Activated CD8-positive, alpha-beta memory T cell treated with anti-CD3 and anti-CD28 coated beads for 4 hours (primary cell): ENCODE measurements at places on chromosomes 5 and 9.

GRCh38 chr5:67003935-67004729 lies 192.5 kb downstream of the CD180 start:
- DNase-seq = peak; percentile 71

DNA sequence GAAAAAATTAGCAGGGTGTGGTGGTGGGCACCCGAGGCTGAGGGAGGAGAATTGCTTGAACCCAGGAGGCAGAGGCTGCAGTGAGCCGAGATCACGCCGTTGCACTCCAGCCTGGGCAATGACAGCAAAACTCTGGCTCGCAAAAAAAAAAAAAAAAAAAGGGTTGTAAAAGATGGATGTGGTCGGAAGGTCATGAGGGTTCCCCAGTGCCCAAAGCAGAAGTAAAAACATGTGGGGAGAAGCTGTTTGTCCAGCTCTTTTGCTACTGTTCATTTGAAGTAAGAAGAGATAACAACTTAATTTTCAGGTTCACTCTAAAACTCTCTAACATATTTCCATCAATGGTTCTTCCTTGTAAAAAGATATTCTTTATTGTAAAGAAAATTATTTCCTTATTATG lies 57.1 kb upstream of the GOLPH3 start:
- DNase-seq = no peak

- no peak for DNase-seq
Observed at GRCh38 chr9:30524311-30524710, 1860.1 kb upstream of the ACO1 start.

DNA sequence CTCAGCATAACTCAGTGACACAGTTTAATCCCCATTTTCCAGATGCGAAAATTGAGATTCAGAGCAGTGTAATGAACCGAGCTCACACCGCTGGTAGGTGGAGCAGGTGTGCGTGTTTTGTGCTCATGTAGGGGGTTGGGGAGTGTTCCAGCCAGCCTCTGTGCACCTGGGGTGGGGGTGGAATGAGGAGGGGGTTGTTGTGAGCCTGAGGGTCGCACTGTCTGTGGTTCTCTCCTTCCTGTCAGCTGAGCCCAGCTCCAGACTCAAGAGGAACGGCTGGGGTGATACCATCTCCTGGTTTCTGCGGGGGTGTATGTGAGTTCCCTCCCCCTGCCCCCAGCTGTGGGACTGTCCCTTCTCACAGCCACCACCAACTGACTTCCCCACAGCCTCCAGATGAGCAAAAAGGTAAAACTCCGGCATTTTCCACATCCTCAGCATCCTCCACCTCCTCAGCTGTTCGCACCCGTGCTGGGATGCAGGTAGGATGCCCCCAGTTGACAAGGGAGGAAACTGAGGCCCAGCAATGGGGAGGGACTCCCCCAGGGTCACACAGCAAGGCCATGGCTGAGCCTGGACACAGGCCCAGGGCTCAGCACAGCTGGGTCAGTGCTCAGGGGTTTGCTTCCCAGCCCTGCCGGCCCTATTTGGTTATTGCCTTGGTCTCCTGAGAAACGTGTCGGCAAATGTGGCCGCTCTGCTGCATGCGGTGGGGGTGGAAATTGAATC lies 2.1 kb downstream of the SH2D3C start:
- DNase-seq = peak; percentile 58

- DNase-seq = no peak
Observed at GRCh38 chr9:18786911-18787650, 245.9 kb downstream of the SAXO1 start.

DNA sequence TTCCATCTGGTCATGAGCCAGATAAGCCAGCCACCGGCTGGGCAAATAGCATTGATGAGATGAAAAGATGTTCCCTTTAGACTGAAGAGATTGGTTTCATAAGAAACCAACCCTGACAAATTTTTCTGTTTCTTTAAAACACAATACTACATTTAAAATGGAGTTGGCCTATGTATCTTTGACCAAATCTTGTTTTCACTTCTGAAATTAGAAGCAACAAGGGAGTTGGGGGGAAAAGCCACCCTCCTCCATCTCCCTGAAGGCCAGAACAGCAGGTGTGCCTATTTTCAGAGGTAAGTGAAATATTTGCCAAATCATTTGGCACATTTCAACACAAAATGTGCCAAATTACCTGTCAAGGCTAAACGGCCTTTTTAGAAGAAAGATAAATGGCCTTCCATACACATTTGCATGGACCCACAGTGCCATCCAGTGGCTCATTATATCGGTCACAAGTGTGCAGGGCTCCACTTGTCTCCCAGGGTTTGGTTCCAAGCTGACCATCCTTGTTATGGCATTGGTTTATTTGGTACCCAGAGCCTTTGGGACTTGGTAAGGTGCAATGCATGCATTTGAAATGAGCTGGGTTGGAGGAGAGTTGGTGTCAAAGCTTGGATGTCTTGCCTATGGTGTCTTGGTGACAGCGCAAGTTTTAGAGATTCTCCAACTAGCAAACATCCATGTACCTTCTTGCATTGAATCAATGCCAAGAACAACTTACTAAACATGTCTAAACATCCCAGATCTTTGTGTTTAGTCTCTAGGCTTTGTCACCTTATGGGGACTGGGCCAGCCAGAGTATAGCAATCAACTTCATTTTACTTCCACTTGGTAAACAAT lies 372.0 kb upstream of the KIF2A start:
- no peak for DNase-seq

- no peak for DNase-seq
Observed at GRCh38 chr5:156395306-156395675, 68.3 kb downstream of the SGCD start.

DNA sequence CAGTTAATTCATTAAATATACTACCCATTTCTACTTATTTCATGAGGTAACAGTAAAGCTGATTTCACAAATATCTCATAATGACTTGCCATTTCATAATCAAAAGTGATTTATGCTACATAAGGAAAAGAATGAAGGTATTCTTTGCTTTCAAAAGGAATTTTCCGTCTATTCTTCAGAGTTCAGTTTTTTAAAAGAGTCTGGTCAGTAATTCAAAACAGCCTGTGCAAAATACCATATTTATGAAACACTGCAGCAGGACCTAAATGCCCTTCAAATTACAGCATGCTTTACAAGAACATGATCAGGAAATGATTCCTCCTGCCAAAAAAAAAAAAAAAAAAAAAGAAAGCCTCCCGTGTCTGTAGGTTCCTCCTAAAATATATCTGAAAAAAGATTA lies 154.7 kb downstream of the KIAA0825 start:
- DNase-seq = no peak

DNA sequence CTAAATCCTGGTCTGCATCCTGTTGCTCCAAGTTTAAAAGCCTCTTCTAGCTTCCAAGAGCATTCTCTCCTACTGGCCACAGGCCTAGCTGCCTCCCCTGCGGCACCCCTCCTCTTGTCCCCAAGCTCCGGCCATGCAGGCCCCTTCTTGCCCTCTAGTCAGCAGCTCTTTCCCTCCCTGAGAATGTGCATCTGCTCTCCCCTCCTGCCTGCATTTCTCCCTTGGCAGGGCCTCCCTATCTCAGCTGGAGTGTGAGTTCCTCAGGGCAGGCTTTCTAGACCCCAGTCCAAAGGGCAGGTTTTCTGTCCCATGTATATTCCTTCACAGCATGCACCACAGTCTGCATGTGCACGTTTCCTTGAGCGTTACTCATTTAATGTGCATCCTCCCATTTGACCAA lies 24.6 kb upstream of the BARX1 start:
- DNase-seq = no peak

- DNase-seq = no peak
Observed at GRCh38 chr5:2997179-2997578, 245.7 kb upstream of the IRX2 start.

GRCh38 chr5:97355775-97356174 lies 172.7 kb upstream of the RIOK2 start:
- no peak for DNase-seq

GRCh38 chr9:97808972-97809371 lies 44.1 kb upstream of the FOXE1 start:
- no peak for DNase-seq

GRCh38 chr9:134179918-134180785 lies 15.8 kb upstream of the RNU6ATAC start:
- DNase-seq = no peak

DNA sequence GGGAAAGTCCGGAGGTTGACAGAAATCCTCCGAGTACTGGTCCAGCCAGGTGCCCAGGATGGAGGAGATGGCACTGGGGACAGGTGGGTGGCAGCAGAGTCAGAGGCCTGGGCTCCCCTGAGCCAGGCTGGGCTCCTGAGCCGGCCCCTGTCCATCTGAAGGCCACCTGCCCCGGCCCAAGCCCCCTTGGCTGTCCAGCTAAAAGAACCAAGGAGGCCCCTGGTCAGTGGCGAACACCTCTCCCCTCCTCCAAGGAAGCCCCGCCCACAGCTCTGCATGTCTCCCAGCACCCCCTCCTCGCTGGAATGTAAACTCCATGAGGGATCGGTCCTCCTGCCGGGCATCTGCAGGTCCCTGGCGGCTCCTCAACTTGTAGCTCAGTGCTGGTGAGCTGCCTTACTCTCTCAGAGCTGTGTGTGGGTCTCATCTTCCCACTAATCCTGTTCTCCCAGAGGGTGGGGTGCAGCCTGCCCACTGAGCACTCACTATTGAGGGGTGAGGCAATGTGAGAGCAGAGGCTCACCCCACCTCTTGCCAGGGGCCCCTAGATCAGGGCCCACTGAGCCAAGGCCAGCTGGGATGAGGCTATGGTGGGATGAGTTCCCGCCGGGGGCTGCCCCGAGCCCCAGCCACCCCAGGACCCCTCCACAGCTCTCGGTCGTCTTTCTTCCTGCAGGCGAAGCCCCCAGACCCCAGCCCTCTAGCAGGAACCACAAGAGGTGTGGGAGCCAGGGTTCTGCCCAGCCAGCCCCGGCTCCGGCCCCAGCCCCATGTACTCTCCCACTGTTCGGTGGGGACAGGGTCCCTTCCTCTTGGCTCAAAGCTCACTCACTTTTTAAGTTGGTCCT lies 12.0 kb downstream of the RALGDS start:
- no peak for DNase-seq

- DNase-seq = no peak
Observed at GRCh38 chr9:106897236-106897635, 34.3 kb downstream of the ZNF462 start.

- DNase-seq = no peak
Observed at GRCh38 chr9:115117999-115118878, at the start of gene TNC. Gene TNC, minus strand, starts transcription at chr9:115118157. Its CDS starts 27,139 bp downstream, at chr9:115091018.

GRCh38 chr5:179437341-179438001 lies 92.2 kb upstream of the ADAMTS2 start:
- DNase-seq = no peak
